ENCODE measurements at places on chromosomes 11 and 22. TPM values are rescaled to one million over a fixed set of nuclear protein-coding genes. Genes with fewer than 3 reads are reported as not detected.

Gene JAML
- total RNA-seq = not detected

Gene NLRP14
- total RNA-seq = under 0.01 TPM

Gene XBP1
- 92.9 TPM for total RNA-seq

Gene PKDREJ
- total RNA-seq = under 0.01 TPM

Gene FADS1
- total RNA-seq = 35.7 TPM

Gene CALCB
- not detected for total RNA-seq

Gene IL10RA
- under 0.01 TPM for total RNA-seq

Gene RIBC2
- total RNA-seq = 0.44 TPM

Gene MUC5B
- not detected for total RNA-seq

Gene NEFH
- total RNA-seq = 0.65 TPM

Gene ROBO4
- 204 TPM for total RNA-seq

Gene ARRB1
- total RNA-seq = 301 TPM

Gene CDKN1C
- 16.0 TPM for total RNA-seq

Gene ANO3
- total RNA-seq = not detected

Gene GGA1
- total RNA-seq = 50.4 TPM

Gene SCUBE2
- 4.4 TPM for total RNA-seq

Gene OVOL1
- total RNA-seq = not detected

Gene MS4A7
- not detected for total RNA-seq

Gene SCGB1C1
- not detected for total RNA-seq

Gene UBQLNL
- not detected for total RNA-seq

Gene OR52N4
- total RNA-seq = not detected

Gene MTMR2
- 35.9 TPM for total RNA-seq

Gene SLC22A8
- total RNA-seq = not detected

Gene MPZL2
- total RNA-seq = 78.2 TPM

Gene RIMBP3B
- total RNA-seq = not detected

Gene OR52B4
- total RNA-seq = not detected

Measured in bladder microvascular endothelial cell (primary cell).